ENCODE measurements at places on chromosomes 1 and 21. TPM values are rescaled to one million over a fixed set of nuclear protein-coding genes. Genes with fewer than 3 reads are reported as not detected.

CORT gene
- 0.42 TPM for total RNA-seq

FCRL6 gene
- 0.27 TPM for total RNA-seq

PLD5 gene
- total RNA-seq, result not detected

IRF6 gene
- 0.20 TPM for total RNA-seq

FRRS1 gene
- total RNA-seq, result 0.31 TPM

FAM72D gene
- total RNA-seq, result 0.37 TPM

TAS1R1 gene
- not detected for total RNA-seq

GRCh38 chr1:240652549-240652948, 40.6 kb upstream of the GREM2 start:
- DNase-seq, result no peak

- DNase-seq, result no peak
Measured at GRCh38 chr1:25771221-25772114, 28.5 kb upstream of the SELENON start.

DNA sequence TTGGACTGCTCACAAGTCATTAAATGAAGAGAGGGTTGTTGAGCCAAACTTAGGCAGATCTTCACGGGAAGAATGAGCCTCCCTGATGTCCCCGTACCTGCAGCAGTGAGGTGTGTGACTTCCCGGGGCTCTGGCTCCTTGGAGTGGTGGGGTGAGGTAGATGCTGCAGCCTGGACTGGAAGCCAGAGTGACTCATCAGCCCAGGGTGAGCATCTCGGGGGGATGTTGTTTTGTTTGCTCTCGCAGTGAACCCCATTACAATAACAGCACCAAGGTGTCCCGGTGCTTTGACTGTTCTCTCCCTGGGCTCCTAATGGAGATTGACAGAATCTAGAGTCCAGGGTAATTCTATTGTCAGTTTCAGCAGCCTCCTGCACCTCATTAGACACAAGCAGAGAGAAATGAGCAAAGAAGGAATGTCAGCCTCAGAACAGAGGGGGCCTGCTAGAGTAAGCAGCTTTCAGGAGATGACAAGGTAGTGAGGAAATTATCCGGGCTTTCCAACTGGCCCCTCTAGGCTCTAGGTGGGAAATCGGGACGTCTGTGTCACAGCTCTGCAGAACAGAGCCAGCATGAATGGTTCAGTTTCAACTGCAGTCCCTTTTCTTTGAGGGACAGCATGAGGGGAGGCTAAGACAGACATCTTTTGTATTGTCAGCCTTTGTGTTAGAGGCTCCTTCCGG, 36.0 kb upstream of the LRRN2 start:
- no peak for DNase-seq

DNA sequence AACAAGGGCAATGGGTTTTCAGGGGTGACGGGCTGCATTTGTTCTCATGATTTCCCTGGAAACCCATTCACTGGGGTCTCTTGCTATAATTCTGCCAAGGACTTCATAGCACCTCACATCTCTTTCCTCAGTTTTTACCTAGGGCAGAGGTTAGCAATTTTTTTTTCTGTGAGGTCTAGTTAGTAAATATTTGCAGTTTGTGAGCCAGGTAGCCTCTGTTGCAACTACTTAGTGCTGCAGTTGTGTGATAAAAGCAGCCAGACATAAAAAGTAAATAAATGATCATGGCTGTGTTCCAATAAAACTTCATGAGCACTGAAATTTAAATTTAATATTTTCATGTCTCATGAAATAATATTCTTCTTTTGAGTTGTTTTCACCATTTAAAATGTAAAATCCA, 37.7 kb downstream of the IFI44 start:
- DNase-seq, result no peak

- no peak for DNase-seq
Measured at GRCh38 chr1:54142146-54142900, 10.5 kb downstream of the CDCP2 start.

GRCh38 chr1:118116909-118117308, 68.1 kb downstream of the SPAG17 start:
- no peak for DNase-seq

DNA sequence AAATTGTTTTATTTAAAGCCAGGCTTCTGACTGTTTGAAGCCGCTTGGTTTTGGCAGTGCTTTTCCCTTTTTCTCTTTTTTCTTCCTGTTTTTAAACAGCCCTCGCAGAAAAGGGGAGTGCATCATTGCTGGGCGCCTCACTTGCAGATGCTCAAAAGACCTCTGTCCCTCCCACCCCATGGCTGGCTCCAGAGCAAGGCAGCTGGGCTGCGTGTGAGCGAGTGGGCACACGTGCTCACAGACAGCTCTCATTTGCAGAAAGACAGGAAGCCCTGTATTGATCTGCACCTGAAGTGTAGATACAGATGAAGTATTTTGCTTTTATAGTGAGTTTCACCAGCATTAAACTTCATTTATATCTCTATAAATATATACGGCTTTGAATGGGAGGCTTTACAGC, 8.8 kb downstream of the TNR start:
- DNase-seq, result no peak

Data from T-helper 17 cell (primary cell).